ENCODE measurements at places on chromosomes 5 and 9.

GRCh38 chr5:10576790-10577189 lies 12.9 kb downstream of the ANKRD33B start:
- DNase-seq = no peak

DNA sequence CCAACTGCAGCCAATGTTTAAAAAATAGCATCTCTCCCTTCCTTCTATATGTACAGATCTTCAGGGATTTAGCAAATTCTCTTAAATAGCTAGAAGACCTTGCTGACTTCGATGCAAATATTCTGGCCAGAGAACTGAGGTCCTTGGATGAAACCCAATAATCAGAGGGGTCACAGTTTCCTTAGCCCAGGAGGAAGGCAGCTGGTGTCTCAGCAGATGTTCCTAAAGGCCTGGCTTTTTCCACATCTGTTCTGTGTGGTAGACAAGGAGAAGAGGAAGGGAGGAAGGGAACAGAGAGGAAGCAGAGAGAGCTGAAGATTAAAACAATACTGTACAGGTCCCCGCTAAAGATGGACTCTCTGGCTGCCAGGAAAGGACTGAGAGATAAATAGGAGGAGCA lies 33.1 kb downstream of the BOD1 start:
- no peak for DNase-seq

- DNase-seq = no peak
Observed at GRCh38 chr5:133928587-133929393, 39.6 kb downstream of the C5orf15 start.

DNA sequence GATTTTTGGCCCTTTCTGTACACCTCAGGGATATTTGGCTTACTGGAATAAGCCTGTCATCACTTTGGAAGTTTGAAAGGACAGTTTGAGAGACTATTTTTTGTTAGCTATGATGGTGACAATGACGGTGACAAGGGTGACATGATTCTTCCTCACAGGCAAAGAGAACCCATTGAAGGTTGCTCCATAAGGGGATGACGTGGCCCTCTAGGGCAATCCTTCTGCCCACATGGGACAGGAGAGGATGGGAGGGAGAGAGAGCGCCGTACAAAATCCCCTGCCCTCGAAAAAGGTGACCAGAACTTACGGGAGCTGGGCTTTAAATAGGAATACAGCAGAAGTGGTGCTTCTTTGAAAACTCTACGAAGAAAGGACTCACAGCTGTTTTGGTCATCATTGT lies 22.6 kb downstream of the HRH2 start:
- no peak for DNase-seq

DNA sequence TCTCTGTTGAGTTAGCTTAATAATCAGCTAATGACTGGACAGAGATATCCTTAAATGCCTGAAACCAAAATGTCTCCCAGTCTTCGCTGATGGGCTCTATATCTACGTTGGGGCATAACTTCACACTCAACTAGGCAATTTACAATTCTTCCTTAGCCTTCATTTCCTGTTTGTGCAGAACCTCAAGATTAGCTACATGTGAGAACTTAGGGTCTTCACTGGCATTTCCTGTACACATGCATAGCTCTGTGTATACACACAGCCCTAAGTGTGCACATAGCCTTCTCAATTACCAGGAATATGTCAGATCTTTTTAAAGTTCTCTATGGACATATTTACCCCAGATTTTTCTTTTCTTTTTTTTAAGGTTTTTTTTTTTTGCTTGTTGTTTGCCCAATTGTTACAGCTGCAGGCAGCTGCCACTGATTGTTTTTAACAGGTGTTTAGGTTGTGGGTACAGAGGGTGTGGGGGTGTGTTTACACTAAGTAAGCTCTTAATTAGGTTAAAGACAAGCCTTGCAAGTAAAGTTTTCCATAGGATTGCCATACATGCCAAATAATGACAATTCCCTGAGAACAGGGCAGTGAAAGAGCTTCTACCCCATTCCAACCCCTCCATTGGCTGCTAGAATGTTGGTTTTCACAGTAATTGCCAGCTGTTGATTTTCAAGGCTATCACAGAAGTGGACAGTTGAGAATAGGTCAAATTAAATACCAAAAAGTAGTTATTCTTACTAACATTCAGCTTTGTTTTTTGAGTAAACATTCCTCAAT lies 441.0 kb downstream of the TLE4 start:
- no peak for DNase-seq

DNA sequence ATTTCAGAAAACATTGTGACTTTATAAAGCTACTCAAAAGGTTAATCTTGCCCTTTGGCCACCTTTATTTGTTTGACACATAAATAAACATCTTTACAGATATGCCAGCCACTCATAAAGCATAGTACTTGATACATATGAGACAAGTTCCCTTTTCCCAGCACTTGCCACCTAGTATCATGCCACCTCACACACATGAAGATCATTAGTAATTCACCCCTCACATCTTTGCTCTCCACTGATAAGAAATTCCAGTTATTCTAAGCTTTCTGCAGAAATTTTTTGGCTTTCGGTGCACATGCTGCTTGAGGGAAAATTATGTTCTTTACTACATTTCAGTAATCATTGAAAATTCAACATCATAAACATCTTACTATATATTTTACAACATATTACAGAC lies 59.1 kb downstream of the DEPDC1B start:
- no peak for DNase-seq

- no peak for DNase-seq
Observed at GRCh38 chr5:100854591-100854990, 48.5 kb downstream of the ST8SIA4 start.

DNA sequence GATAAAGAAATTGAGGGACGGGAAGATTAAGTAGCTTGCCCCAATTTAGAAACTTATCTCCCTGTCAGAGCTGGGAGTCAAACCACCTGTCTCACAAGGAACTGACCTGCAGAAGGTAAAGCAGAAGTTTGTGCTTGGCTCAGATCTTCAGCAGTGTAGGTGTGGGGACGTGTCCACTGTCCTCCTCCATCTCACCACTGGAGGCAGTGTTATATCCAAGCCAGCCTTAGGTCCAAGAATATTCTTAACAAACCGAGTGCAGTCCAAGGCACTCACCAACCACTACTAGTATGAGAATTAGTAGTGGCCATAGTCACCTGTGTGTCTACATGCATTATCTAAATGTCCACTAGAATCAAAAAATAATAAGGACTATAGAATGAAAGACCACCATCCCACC lies 86.3 kb upstream of the IRX1 start:
- DNase-seq = no peak

DNA sequence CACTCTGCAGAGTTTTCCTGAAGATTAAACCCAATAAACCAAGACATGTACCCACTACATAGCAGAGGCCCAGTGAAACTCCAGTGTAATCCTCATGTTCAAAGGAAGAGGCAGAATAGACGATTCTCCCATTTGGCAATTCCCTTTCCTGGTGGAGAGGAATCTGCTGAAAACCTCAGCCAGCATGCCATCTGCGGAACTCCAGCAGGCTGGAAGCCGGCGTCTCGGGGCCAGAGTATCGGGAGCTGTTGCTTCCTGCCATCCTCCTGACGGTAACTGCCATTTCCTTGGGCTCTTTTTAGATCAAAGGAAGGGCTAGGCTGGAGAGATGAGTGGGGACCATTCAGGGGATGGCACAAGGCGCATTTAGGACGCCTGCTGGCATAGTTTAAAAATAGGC lies 20.5 kb downstream of the NEURL1B start:
- DNase-seq = no peak

DNA sequence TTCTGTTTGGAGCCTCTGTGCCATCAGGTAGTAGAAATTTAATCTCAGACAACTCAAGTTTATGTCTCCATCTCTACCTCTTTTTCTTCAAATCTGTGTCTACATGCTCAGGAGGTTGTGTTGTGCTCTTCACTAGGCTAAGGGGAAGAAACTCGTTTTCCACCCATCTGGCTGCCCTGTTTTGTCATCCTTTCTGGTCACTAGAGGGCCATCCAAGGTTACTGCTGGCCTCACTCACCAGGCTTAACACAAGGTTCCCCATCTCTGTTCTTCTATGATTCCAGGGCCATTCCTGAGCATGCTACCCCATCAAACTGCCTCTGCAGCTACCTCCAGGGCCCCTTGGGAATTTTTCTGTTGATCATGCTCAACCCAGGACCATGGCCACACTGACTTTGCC lies 213.3 kb upstream of the FBXL7 start:
- no peak for DNase-seq

GRCh38 chr9:93994132-93994531 lies 39.0 kb upstream of the BARX1 start:
- no peak for DNase-seq

DNA sequence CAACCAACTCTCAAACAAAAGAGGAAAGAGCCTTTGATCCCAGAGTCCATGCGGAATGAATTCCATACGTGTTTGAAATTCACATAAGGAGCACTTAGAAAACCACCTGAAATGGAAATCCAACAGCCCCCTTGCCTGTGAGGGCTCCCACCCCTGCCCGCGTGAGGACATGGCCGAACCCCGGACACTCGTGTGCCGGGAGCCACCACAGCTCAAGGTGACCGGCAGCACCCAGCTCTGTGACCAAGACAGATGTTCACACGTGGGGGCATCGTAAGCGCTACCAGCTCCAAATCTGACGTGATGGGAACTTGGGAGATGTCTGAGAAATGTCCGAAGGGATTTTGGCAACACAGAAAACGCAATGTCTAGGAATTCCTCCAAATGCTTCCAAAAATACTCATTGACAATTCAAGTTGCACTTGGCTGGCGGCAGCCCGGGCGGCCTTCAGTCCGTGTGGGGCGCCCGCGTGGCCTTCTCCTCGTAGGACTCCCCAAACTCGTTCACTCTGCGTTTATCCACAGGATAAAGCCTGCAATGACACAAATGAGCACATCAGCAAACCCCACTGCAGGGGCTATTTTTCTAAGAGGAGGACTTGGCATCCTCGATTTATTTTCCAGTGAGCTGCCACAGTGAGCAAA lies 23.2 kb upstream of the TERT start:
- no peak for DNase-seq

- no peak for DNase-seq
Observed at GRCh38 chr9:115200711-115201505, 83.0 kb upstream of the TNC start.

DNA sequence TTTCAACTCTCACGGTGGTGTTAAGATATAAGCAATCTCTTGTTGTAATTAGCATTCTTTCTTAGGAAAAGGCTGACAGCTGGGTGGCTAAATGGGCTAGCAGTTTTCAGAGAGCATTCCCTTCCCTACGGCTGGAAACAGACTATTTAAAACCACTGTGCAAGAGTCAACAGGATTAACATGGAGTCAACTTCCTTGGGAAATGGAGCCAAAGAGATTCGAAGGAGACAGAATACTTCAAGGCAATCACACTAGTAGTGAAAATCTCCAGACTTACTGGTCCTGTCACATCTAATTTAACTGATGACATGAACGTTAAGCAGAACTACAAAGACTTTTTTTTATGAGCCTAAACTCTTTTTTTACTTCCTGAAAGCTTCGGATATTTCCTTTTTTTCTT lies 453.3 kb upstream of the ITGA1 start:
- no peak for DNase-seq

GRCh38 chr5:113487416-113487780 lies 855 bp downstream of the MCC start:
- DNase-seq = no peak

DNA sequence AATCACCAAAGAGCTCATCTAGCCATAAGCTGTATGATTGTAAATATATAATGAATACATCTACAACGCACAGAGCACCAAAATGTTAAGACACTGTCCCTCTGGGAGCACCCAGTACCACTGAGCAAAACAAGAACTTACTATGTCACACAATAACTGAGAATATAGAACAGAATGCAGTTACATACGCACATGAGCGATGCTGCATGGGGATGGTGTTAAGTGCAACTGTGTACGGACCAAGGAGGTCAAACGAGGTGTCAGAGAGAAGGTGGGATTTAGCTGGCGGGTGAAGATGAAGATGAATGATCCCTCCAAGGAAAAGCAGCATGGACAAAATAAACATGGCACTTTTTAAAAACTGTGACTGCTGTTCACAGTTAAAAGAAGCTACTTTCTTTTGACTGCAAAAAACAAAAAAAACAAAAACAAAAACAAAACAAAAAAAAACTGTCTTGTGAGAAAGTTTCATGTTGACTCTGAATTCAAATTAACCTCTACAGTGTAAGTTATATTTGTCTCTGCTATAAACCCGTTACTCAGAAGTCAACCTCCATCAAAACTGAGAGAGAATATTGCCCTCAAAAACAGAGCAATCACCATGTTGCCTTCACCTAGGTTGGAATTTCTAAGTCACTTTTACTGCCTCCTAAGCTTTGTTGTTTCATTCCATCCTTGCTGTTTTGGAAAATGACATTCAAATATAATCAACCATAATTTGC lies 169.6 kb upstream of the GNA14 start:
- DNase-seq = no peak

GRCh38 chr9:91682806-91683205 lies 259.2 kb upstream of the NFIL3 start:
- DNase-seq = no peak

- no peak for DNase-seq
Observed at GRCh38 chr5:1414311-1415058, 30.8 kb downstream of the SLC6A3 start.

- DNase-seq = no peak
Observed at GRCh38 chr5:151157426-151158286, at the start of gene ANXA6. TSS of gene ANXA6 (minus strand) at chr5:151157779. CDS start at chr5:151147901, 9,878 bp downstream.

DNA sequence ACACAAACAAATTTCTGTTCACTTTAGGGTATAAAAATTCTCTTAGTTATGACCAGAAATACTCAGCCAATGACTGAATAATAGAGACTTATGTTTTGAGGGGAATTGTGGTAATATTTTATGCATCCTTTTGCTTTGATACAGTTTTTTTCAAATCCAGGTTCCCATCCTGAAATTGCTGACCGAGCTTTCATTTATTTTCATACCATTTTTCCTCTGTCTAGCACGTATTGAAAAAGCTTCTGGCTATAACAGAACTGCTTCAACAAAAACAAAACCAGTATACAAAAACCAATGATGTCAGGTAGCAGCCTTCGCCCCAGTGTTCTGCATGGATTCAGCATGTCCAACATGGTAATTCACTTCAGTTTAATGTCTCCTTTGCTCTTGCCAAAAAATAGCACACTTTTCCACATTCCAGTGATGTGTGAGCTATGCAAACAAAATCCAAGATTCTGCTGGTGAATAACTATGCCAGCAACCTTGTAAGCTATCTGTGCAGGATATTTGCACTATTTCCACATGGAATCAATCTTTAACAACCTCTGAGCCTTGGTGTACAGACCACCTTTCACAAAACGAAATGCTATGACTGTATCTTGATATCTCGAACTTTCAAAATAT lies 22.0 kb downstream of the CCNH start:
- no peak for DNase-seq

DNA sequence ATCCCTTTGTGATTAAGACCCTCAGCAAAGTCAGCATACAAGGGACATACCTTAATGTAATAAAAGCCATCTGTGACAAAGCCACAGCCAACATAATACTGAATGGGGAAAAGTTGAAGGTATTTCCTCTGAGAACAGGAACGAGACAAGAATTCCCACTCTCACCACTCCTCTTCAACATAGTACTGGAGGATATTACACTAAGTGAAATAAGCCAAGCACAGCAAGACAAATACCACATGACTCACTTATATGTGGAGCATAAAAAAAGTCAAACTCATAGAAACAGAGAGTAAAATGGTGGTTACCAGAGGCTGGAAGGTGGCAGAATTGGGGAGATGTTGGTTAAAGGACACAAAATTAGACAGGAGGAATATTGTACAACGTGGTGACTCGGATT lies 118.1 kb upstream of the NFIL3 start:
- no peak for DNase-seq

All from HFF-Myc (cell line).